ENCODE measurements at places on chromosomes 6 and 20. TPM values are rescaled to one million over a fixed set of nuclear protein-coding genes. Genes with fewer than 3 reads are reported as not detected.

DNA sequence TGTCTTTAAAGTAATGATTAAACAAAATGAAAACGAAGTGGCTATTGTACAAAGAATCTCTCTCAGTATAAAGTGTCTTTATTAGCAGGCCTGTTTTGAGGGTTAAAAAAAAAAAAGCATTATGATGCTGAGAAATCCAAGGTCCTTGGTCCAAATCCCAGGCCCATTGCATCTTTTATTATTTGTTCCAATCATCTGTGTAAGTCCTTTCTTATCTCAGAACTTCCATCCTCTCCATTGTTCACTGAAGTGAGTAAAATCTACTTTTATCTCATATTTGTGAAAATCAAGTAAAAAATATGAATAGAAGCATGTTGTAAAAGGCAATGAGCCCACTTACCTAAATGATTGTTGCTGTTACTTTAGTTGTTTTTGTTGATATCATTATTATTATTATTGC lies 499.1 kb upstream of the JAG1 start:
- no peaks in the 10 kb centered on the region for H3K27me3 ChIP-seq
- peaks cover 6% of the 10 kb centered on the region for H3K4me1 ChIP-seq
- H3K4me3 ChIP-seq = no peak overlapping the region
- H3K27ac ChIP-seq = no peak overlapping the region
- no peaks in the 10 kb centered on the region for H3K36me3 ChIP-seq
- DNase-seq = no peak

DNA sequence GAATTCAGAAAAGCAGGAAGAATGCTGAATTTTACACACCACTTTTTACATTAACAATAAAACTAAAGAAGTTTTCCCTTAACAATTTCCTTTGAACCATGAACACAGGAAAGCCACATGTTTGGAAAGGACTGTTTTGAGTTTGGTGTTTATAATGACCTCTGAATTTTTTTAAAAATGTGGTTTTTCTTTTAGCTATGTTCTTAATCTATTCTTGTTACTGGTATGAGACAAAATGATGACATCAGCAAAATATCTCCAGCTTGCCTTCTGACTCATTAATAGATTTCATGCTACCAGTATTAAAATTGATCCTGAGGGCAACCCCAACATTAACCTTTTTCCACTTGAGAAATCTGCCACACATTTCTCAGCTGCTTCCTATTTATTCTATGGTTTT lies 217.5 kb upstream of the THEMIS start:
- H3K36me3 ChIP-seq = no peaks in the 10 kb centered on the region
- H3K4me3 ChIP-seq = no peak overlapping the region
- DNase-seq = no peak
- peaks cover 2% of the 10 kb centered on the region for H3K4me1 ChIP-seq

DNA sequence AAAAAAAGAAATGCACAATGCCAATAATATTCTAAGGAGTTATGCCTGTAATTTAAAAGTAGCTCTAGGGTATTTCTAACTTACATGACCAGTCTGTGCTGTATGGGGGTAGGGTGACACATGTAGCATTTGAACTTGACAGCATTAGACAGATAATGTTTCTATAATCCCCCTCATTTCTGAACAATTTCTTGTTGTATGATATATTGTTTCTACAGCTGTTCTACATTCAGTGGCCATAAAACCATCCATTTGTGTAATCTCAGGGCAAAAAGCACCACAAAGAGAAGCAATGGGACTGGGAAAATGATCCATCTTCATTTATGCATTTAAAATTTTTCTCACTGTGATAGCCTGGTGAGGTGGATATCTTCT lies 767.8 kb downstream of the TFAP2A start:
- no peaks in the 10 kb centered on the region for H3K4me1 ChIP-seq
- no peak for DNase-seq

DNA sequence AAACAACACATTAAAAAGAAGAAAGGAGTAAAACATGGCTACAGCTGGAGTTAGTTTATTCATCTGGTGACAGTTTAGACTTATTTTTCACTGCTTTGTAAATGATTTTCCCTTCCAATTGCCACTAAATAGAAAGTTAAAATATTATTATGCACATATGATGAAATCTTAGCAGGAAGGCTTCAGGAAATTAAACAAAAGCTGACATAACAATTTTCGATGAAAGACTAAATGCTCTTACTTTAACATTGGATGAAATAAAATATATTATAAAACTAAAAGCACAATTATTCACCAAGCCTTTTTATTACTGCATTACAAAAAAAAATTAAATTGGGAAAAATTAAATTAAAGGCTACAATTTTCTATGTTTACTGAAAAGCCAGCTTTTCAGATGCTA lies 158.0 kb downstream of the MMUT start:
- no peaks in the 10 kb centered on the region for H3K36me3 ChIP-seq
- no peak overlapping the region for H3K27ac ChIP-seq
- no peaks in the 10 kb centered on the region for H3K4me1 ChIP-seq
- H3K27me3 ChIP-seq = no peaks in the 10 kb centered on the region
- no peak for DNase-seq
- no peak overlapping the region for H3K4me3 ChIP-seq

LGSN gene
- not detected for total RNA-seq

DNA sequence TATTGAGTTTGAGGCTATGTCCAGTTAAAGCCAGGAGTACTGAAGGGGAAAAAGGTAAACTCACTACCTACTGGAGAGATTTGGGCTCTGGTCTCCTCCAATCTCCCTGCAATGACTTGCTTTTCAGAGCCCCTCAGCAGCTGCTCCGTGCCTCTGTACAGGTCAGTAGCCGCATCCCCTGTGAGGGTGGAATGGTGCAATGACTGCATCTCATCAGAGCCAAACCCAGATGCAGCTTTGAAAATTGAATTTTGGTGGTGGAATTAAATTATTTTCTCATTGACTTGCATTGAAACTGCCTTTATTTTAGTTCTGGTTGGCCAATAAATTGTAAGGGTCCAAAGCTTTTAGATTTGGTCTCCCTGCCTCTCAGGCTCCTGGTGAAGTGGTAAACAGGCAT lies 166.7 kb downstream of the DLL1 start:
- H3K27ac ChIP-seq = no peak overlapping the region
- DNase-seq = peak; percentile 32
- H3K4me3 ChIP-seq = no peak overlapping the region
- no peaks in the 10 kb centered on the region for H3K36me3 ChIP-seq

- H3K4me1 ChIP-seq = no peaks in the 10 kb centered on the region
- no peaks in the 10 kb centered on the region for H3K36me3 ChIP-seq
- DNase-seq = no peak
- H3K4me3 ChIP-seq = no peak overlapping the region
Measured at GRCh38 chr6:38035478-38035877, 216.0 kb downstream of the ZFAND3 start.

- H3K27me3 ChIP-seq = no peaks in the 10 kb centered on the region
- peak; percentile 4 for DNase-seq
- no peak overlapping the region for H3K27ac ChIP-seq
- no peak overlapping the region for H3K4me3 ChIP-seq
Measured at GRCh38 chr20:25030007-25030648, 27.8 kb downstream of the ACSS1 start.

DYNLT2 gene
- total RNA-seq = 2.8 TPM

EFCAB8 gene
- total RNA-seq = 1.1 TPM

MROH8 gene
- total RNA-seq = 5.1 TPM
